Fibroblast of skin of left biceps (primary cell): ENCODE measurements at places on chromosomes 7 and 10.
A peak's percentile ranks its signal among the peaks of the same experiment; 100 is the strongest.

DNA sequence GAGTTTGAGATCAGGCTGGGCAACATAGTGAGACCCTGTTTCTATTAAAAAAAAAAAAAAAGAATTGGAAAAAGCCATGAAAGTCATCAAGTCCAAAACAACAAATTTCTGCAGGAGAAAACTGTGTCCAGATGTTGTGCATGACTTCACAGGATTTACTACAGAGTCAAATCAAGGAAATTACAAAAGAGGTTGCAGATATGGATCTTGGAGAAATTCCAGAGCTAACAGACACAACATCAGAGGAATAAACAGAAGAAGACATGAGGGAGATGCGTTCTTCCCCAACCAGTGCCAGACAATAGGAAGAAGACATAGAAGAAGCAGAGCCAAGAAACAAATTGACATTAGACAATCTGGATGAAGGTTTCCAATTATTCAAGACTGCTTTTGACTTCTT lies 24.3 kb upstream of the KCNIP2 start:
- peak; percentile 22 for DNase-seq

- DNase-seq, result no peak
These were observed 171.7 kb downstream of the LCOR start for GRCh38 chr10:97003804-97004201.

DNA sequence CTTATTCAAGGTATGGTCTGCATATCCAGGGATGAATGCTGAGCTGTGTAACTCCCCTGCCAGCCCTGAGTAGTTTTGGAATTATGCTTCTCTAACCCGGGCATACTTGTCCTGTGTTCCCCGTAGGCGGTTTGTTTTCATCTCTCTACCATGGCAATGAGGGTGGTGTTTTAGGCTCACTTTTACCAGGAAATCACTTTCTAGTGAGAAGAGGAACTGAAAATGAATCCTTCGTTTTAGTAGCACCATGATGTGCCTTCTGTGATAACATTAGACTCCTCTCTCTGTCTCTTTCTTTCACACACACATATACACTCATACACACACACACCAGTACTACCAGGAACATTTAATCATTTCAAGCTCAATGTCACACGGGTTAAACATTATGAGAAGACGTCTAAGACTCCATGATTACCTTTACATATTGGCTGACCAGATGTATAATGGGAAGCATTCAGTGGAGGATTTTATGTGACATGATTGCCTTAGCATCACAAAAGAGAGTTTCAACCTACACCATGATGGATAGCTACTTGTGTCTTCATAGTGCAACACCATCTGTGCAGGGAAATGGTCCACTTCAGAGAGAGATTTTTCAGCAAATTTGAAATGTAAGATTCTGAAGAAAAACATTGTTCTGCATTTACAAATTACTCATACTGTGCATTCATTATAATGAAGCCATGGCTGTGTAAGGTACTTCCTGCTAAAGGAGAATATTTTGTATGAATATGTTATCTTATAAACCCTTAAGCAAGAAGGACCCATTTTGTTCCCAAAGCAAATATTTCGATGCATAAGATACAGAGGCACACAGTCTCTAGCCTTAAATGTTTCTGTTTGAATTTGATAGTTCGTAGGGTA lies 31.0 kb upstream of the PFKP start:
- no peak for DNase-seq

DNA sequence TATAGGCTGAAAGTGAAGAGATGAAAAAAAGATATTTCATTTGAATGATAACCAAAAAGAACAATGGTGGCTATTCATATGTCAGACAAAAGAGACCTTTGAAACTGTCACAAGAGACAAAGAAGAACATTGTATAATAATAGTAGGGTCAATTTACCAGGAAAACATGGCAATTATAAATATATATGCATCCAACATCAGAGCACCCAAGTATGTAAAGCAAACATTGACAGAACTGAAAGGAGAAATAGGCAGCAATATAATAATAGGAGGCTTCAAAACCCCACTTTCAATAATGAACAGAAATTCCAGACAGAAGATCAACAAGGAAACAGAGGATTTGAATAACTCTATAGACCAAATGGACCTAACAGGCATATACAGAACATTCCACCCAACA lies 876.2 kb downstream of the GRID1 start:
- no peak for DNase-seq

DNA sequence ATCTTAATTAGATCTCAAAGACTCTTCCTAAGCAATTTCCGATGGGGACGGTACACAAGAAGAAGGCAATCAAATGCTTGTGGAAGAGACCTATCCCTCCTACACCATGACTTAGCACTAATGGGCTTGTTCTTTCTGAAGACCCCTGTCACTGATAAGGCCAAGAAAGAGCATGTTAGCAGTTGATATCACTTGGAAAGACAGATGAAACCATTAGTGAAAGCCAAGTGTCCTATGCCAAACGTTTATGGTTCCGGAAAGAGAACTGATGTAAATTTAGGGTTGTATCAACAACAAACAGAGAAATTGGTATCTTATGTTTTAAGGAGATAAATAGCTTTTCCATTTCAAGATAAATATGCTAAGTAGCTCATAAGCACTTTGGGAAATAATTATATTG lies 6.5 kb downstream of the UROS start:
- no peak for DNase-seq

DNA sequence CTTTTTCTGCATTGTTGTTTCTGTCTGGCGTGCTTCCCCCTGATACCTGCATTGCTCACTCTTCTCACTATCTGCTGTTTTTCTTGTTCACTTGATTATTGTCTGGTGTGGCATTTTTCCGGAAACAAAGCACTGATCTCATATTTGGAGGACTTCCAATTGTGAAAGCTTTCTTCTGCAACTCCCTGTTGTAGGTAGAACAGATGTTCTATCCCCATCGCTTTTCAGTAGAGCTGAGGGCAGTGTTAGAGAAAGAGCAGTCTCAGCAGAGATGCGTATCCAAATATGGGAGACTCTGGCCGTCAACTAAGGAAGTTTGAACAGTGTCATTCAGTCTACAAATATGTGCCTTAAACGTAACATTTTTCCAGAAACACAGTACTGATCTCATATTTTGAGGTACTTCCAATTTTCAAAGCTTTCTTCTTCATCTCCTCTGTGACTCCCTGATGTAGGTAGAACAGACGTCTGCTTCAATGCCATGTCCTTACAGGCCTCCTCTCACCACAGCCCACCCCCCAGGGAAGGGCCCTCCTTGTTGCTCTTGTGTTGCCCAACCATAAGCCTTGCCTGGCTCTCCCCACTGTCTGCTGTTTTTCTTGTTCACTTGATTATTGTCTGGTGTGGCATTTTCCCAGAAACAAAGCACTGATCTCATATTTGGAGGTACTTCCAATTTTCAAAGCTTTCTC lies 27.1 kb upstream of the GJD4 start:
- DNase-seq, result no peak

DNA sequence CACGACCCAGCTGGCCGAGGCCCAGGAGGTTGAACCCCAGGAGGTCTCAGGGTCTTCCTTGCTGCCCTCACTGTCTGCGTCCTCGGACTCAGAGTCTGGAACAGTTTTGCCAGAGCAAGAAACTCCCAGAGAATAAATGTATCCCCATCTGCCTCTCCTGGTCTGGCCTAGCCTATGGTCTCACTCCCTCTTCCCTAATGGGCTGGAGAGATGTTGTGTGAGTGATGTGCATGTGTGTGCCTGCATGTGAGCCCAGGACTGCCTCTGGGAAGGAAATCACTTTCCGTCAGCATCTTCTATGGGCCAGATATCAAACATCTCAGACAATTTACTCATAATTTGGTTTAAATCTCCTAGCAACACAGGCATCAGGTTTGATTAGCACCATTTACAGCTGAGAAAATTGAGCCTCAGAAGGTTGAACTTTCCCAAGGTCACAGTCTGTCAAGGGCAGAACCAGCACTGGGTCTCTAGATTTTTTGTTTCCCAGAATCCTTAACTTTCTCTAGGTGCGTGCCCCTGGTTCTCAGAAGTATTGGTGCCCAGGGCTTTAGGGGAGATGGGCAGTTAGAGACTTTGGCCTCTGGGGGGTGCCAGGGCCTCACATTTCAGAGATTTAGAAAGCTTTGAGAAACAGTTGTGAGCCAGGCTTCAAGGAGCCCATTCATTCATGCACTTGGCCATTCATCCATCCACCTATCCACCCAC lies 4.9 kb downstream of the TMEM270 start:
- DNase-seq, result no peak

GRCh38 chr10:127047878-127048238 lies 142.6 kb downstream of the DOCK1 start:
- no peak for DNase-seq

- DNase-seq, result no peak
These were observed 88.7 kb downstream of the ADARB2 start for GRCh38 chr10:1648648-1649047.

DNA sequence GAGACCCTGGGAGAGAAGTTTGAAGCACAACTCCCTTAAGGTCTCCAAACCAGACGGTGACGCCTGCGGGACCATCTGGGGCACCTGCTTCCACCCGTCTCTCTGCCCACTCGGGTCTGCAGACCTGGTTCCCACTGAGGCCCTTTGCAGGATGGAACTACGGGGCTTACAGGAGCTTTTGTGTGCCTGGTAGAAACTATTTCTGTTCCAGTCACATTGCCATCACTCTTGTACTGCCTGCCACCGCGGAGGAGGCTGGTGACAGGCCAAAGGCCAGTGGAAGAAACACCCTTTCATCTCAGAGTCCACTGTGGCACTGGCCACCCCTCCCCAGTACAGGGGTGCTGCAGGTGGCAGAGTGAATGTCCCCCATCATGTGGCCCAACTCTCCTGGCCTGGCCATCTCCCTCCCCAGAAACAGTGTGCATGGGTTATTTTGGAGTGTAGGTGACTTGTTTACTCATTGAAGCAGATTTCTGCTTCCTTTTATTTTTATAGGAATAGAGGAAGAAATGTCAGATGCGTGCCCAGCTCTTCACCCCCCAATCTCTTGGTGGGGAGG lies 10.8 kb downstream of the SERPINE1 start:
- no peak for DNase-seq

DNA sequence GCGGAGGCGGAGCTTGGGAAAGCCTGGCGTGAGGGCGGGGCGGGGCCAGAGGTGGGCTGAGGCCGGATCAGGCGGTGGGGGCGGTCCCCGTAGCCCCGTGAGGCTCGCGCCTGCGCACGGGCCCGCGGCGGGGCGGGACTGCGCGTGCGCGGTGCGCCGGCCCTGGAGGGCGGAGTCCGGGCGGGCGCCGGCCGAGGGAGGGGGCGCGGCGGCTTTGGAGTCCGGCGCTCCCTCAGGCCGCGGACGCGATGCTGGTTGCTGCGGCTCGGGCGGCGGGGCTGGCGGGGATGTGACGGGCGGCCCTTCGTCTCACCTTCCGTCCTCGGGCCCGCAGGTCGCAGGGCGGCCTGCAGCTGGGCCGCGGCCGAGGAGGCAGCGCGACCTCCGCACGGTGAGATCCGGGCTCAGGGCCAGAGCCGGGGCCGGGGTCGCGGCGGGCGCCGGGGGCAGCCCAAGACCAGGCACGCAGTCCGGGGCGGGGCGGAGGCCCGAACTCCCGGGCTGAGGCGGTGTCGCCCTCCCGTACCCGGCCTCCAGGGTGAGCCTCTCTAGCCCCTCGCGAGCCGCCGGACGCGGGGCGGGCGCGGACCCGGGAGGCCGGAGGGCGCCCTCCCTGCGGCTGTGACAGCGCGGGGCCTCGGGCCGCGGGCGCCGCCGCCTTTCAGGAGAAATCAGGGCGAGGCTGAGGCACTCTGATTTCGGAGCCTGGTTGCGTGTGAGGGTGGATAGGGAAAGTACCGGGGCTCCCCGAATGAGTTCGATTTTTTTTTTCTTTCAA lies at the start of gene CCSER2:
TSS of gene CCSER2 (plus strand) at position 172 of the 778 bp plus-strand sequence. CDS start 42,464 bp downstream, outside the sequence.
- DNase-seq, result peak; percentile 59

- DNase-seq, result no peak
These were observed 5.0 kb downstream of the LRRC27 start for GRCh38 chr10:132336919-132337407.

DNA sequence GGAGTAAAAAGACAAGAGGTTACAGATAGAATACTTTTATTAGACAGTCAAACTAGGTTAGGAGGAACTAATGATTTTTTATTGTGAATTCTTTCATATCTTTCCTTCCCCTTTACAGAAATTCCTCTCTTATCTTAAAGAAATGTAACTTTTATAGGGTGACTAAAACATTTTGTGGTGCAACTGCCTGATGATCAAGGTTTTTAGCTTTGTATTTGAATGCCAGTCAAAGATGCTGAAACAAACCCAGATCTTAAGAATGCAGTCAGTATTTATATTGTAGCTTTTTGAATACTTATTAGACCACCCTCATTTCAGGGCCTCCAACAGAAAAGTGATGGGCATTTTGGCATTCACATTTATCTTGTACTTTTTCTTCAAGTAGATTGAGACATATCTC lies 27.4 kb downstream of the TAX1BP1 start:
- no peak for DNase-seq

DNA sequence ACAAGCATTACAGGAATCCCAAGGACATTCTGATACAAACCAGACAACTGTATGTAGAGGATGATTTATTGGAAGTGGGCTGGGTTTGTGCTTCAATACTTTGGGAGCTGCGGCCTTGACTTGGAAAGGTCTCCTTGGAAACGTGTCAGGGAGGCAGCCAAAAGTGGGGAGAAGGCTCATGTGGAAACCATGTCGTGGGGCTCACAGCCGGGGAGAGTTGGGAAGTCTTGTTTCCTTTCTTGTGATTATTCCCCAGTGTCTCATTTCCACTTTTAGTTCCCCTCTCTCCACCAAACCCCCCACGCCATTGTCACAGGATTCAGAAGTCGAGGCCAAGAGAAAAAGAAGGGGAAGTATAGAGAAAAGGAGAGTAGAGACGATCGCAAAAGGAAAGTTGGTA lies 53.9 kb upstream of the SFMBT2 start:
- DNase-seq, result no peak

- no peak for DNase-seq
These were observed 46.3 kb downstream of the MYOF start for GRCh38 chr10:93435621-93436397.

DNA sequence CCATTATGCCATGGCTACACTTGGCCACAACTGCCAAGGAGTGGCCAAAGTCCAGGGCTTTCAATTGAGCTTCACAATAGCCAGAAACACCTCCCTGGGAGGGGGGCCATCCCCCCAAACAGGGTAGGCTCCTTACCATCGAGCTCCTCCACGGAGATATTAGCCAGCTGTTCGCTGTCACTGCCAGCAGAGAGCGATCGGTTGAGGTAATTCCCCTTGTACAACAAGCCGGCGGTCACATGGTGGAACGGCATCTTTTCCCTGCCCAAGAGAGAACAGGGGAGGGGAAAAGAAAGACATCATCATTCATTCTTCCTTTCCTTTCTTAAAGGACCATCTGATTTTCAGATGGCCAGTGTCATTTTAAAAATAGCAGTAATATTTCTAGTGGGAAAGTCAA lies 133.6 kb downstream of the CALN1 start:
- no peak for DNase-seq

GRCh38 chr7:132148876-132149275 lies 427.4 kb downstream of the PLXNA4 start:
- DNase-seq, result no peak
